CD4-positive, alpha-beta T cell treated with Interleukin-12 subunit alpha and Interleukin-12 subunit beta, for 1 hour (primary cell): ENCODE measurements at places on chromosomes 6 and 20.

DNA sequence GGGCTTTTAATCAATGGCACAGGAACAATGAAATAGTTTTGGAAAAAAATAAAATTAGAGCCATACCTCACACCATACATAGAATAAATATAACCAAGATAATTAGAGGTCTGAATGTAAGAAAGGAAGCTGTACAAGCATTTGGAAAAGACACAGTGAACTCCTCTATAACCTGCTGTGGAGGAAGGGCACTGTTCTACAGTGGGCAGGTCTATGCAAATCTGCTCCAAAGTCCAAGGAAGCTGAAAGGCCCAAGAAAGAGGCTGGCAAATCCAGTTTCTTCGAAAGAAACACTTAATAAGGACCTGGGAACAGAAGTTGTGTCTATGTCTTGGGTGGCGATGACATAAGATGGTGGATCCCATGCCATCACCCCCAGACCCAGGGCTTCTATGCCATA is 169.4 kb upstream of the RALGAPA2 start:
- DNase-seq = no peak

DNA sequence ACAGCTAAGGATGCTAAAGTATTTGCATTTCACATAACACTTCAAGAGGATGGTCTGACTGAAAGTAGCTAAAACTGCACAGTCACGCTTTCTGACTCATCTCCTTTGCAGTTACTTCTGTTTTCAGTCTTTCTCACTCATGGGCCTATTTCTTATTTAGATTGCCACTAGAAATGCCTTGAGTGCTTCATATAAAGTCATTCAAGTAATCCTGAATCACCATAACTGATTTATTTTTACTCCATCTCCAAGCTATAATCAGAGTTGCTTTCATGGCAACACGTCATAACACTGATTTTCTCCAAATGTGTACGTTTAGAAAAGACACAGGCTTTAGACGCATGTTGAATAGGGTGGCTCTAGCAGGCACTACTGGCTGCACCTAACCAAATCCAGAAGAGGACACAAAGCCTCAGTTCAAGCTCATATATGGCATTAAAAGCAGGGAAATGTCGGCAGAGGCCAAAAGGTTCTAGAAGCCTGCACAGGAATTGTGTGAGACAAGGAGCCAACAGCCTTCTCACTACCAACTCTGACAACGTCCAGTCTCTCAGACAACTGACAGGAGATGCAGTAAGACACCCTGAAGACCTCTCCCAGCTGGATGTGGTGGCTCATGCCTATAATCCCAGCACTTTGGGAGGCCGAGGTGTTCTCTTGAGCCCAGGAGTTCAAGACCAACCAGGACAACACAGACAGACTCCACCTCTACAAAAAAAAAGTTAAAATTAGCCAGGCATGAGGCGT is 64.1 kb upstream of the BEND6 start:
- DNase-seq = peak; percentile 3

DNA sequence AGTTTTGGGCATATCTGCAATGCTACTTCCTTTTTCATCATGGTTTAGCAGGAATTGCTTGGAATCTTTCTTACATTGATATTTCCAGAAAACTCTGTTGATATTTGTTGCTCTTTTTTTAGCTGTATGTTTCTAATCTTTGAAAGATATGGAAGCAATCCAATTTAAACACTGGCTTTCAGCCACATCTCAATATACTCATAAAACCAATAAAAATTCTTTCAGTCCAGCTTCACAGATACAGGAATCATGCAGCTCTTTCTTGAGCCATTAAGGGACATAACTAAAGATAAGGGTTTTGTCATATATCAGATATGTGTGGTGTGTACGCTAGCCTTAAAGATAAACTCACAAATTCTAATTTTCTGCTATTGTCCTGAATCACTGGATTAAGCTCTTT is 47.4 kb downstream of the PKIB start:
- no peak for DNase-seq

- peak; percentile 26 for DNase-seq
Observed at GRCh38 chr6:149335924-149336608, 18.6 kb downstream of the TAB2 start.

- DNase-seq = no peak
Observed at GRCh38 chr20:13554706-13555105, 84.0 kb downstream of the TASP1 start.

DNA sequence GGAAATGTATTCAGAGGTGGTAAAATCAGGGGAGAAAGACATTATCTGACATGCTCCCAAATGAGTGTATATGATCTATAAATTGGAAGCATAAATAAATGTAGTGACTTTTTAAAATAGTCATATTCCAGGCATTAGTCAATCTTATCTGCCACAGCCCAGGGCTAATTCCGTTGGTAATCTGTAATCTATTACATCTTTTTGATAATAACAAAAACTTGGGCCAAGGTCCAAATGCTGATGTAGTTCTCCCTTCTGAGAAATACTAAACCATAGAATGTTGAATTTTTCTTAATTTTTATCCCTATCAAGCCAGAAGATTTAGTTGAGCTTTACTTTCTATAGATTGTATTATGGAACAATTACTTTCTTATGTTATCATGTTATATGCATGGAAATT is 1279.8 kb downstream of the EPHA7 start:
- DNase-seq = no peak

DNA sequence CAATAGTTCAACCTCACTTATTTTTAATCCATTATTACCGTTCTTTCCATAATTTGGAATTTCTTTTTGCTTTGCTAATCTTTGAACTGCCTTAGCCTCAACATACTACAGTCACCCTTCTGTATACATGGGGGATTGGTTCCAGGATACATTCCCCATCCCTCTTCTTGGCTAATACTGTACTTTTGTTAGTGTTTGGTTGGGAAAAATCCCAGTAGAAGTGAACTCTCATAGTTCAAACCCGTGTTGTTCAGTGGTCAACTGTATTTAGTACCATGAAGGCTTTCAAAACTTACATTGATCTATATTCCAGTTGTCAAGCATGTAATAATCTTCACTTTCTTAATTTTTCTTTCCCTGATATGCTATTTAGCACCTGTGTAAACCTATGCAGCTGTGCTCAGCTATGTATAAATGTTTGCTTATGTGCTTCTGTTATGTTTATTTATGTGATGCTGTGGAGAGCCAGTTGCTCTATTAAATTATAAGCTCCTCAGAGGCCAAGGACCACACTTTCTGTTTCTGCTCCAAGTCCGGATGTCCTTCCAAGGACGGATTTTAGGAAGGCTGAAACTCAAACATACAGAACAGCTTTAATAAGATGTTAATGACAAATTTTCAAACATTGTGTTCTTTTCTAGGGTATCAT is 33.3 kb upstream of the LAMA4 start:
- DNase-seq = no peak

GRCh38 chr20:51399006-51399890 is 143.3 kb downstream of the NFATC2 start:
- no peak for DNase-seq

DNA sequence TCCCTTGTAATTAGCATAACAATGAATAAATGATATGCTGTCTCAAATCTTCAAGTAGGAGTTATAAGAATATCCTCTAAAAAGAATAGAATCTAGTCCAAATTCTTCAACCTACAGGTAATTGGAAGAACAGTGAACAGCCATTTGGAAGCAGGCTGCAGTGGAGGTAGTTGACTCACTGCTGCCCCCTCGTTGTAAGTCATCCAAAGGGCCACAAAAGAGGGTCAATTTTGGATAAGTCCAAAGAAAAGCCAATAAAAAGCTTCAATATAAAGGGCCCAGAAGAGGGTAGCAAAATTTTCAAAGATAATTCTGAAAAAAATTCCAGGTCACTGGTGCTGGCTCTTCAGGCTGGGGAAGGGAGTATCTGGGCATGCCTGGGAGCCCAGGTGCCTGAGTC is 60.8 kb upstream of the SSTR4 start:
- DNase-seq = no peak

DNA sequence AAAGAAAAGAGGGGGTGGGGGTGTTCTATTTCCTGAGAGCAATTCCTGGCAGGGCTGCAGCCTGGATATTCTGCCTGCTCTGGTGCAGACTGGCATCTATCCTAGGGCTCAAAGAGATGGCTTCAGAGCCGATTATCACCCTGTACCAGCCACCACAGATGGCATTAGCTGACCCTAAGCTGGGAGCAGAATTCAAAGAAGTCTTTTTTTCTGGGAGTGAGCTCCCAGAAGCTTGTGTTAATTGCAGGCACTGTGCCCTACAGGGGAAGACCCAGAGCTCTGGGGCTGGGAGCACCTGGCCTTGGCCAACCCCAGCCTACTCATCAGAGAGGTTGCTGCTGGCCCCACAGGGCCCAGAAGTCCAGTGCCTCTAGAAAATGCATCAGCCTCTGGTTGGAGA is 85.9 kb downstream of the PXDC1 start:
- DNase-seq = no peak

- DNase-seq = no peak
Observed at GRCh38 chr20:8667306-8667705, 401.6 kb upstream of the PLCB4 start.

DNA sequence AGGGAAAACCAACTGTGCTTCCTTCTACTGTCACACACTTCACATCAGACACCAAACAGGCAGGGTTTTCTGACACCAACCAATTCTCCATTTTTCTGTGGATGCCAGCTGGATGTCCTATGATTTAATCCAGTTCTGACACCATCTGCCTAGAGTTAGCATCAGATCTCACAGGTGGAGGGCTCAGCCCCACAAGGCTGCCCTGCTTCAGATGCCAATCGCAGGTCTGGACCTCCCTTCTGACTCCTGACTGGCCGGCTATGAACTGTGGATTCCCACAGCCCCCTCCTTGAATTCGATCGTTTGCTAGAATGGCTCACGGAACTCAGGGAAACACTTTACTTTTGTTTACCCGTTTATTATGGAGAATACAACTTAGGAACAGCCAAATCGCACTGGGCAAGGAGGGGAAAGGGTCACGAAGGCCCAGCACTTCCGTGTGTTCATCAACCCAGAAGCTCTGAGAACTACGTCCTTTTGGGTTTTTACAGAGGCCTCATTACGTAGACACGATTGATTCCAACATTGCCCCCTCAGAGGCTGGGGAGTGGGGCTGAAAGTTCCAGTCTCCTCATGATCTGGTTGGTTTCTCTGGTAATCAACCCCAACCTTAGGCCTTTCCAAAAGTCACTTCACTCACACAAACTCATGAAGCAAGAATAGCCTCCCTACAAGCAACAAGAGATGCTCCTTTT is 25.4 kb upstream of the MAS1 start:
- no peak for DNase-seq

GRCh38 chr6:135418040-135418760 is 79.3 kb downstream of the AHI1 start:
- no peak for DNase-seq

GRCh38 chr20:49852522-49853080 is 40.0 kb downstream of the SLC9A8 start:
- DNase-seq = no peak
